Right renal pelvis (tissue), 4 donors: ENCODE measurements at places on chromosomes 6 and 20.

GRCh38 chr6:84455511-84456029 lies 228.1 kb upstream of the CEP162 start:
- no peak for DNase-seq

- DNase-seq: no peak
Measured at GRCh38 chr6:18397701-18398100, 10.6 kb downstream of the RNF144B start.

DNA sequence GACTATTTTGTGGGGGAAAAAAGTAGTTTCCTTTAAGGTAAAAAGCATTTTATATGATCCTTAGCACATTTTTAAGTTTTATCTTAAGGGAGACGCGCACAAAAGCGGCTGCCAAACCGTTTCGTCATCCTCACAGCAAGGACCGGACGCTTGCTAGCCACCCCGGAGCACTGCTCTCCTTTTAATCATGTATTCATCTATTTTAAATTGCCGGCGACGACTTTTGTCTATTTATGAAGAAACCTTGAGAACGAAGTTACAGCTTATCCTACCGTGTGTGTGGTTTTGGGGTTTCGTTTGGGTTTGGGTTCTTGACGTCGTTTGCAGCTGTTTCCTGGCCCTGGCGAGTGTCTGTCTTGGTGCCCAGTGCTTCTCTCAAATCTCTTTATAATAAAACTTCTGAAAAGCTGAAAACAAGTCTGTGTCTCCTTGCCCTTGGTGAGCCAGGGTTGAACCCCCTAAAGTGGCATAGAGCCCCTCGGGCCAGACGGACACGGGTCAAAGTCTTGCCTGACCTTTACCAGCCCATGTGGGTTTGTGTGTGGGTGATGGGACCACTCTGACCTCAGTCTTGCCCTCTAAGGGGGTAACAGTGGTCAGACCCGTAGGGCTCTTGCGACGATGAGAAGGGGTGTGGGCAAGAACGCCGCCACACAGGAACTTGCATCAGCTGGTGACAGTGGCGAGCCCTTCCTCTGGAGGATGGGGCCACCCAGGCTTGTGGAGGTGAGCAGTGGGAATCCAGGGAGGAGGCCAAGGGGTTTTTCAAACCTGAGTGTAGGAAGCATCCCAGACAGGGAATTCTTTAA lies 117.6 kb downstream of the JPH2 start:
- DNase-seq: no peak

GRCh38 chr6:75116946-75117345 lies 88.9 kb downstream of the COL12A1 start:
- DNase-seq: no peak
